ENCODE measurements at places on chromosomes 11 and 22.
A peak's percentile ranks its signal among the peaks of the same experiment; 100 is the strongest.

DNA sequence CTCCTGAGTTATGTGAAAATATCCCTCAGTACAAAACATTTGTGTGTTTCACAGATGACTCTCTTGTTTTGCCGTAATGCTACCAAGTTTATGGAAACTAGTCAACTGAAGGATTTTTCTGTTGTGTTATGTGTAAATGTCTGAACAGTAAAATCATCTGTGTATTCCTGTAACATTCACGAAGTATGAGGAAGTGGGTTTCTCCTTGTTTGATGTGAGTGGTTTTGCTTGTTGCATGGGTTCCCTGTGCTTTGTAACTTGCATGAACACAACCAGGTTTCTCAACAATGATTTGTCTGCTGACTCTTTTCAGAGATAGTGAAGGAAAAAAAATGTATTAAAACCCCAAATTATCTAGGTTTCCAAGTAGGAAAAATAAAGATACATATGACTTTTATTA is 138.1 kb downstream of the PGR start:
- DNase-seq, result no peak

- DNase-seq, result no peak
Measured at GRCh38 chr11:127950162-127950561, 637.2 kb downstream of the ETS1 start.

DNA sequence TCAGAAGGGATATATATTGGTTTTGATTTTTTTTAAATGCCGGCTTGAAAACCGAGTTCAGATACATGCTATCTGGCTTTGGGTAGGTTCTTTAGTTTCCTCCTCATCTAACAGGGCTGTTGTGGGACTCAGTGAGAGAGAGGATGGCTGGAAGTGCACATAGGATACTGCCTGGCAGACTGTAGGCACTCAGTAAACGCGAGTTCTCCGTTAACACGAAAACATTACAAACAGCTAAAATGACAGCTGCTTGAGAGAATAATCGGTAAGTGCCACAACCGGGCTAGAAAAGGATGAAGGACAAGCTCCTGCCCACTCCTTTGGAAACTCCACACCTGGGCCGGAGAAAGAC is 369 bp downstream of the XRRA1 start:
- DNase-seq, result no peak

- DNase-seq, result no peak
Measured at GRCh38 chr22:36540867-36541642, 12.1 kb upstream of the EIF3D start.

GRCh38 chr11:102289592-102289991 is 27.7 kb upstream of the BIRC3 start:
- DNase-seq, result no peak

- DNase-seq, result no peak
Measured at GRCh38 chr22:40806711-40807110, 12.4 kb downstream of the SLC25A17 start.

GRCh38 chr11:8676458-8676857 is 6.0 kb downstream of the TRIM66 start:
- DNase-seq, result no peak

DNA sequence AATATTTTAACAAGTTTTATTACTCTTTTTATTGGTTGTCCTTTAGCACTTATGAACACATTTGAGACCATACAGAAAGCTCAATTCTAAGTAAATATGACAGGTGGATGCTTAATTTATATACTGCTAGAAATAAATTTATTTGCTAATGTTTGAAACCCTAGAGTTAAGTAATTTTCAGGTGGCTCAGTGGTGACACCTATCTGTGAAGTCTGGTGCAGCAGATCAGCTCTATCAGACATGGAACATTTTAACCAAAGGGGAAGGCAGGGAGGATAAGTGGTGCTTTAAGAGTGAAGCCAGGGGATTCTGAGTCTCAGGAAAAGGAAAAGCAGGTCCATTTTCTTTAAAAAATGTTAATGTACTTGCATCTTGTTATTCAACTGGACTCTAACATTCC is 175.8 kb downstream of the DSCAML1 start:
- DNase-seq, result no peak

DNA sequence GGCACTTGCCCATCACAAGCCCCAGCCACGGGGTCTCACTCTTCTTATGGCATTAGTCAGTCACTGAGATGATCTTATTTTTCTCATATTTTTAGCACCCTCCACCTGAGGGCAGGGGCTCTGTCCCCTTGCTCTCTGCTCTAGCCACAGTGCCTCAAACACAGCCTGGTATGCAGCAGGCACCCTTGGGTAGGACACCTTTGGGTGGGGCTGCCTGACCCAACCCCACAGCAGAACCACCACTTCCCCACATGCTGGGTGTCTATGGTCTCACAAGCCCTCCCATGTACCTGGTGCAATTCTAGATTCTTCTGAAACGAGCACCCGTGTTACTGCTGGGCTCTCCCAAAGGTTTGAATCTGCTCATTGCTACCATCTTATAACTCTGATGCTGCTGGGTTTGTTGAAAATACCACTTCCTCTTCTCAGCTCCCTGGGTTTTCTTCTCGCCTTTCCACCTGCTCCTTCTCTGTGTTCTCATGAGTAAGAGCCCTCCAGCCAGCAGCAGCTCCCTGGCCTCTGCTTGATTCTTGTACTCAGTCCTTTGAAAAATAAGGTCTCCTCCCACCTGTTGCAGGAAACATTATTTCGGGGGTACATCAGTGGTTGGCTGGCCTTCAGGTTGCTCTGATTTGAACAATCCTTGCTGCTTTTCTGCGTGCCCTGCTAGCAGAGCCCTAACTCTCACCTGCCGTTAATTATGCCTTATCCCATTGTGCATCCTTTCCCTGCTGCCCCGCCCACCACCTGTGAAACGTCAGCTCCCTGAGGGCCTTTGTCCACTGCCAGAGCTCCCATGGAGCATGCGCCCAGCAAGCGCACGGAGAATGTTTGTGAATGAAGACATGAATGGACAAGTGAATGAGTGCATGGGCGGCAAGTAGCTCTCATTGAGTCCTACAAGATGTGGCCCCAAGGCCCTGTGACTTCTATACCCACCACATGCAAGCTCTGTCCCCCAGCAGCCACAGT is 1181.6 kb downstream of the TBC1D22A start:
- no peak for DNase-seq

GRCh38 chr11:70910835-70911234 is 341.5 kb downstream of the SHANK2 start:
- DNase-seq, result no peak

DNA sequence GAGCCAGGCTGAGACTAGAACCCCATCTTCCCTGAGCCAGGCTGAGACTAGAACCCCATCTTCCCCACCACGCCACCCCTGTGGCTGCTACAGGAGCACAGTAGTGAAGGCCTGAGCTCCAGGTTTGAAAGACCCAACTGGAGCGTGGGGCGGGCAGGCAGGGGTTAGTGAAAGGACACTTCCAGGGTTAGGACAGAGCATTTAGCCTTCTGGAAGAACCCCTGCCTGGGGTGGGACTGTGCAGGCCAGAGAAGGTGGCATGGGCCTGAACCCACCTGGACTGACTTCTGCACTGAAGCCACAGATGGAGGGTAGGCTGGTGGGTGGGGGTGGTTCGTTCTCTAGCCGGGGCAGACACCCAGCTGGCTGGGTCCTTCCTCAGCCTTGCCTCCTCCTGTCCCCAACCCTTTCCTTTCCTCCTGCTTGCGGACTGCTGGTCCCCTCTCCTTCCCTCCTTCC is 24.1 kb downstream of the SUN2 start:
- DNase-seq, result no peak

GRCh38 chr22:42786606-42787356 is 66.1 kb upstream of the A4GALT start:
- no peak for DNase-seq

DNA sequence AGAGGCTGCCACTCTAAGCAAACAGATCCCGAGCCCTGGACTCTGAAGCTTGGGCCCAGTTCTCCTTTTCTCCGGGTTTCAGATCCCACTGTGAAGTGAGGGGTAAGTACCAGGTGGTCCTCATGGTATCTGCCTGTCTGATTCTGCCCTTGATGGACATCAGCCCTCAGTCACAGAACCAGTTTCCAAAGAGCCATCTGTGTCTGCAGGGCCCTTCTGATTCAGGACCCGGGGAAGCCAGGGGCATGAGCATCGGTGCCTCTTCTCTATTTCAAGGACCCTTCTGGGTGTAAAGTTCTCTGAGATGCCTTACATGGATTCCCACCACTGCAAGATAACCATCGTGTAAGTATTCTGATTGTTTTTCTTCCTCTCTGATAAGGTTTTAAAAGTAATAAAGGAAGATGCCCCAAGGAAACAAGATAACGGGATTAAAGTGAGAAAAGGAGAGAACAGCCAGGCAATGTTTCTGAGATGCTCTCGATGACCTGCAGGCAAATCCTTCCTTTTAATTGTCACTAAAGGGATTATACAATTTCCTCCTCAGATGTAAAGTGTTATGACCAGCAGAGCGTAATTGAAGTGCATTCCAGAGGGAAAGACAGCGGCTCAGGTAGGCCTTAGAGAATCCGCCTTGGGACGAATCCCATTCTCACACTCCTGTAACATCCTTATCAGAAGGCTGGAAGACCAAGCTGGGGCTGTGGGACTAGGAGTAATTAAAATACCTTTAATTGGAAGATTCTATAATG is 924.3 kb downstream of the TBC1D22A start:
- DNase-seq, result no peak

- no peak for DNase-seq
Measured at GRCh38 chr11:108565653-108566052, 27.9 kb downstream of the EXPH5 start.

DNA sequence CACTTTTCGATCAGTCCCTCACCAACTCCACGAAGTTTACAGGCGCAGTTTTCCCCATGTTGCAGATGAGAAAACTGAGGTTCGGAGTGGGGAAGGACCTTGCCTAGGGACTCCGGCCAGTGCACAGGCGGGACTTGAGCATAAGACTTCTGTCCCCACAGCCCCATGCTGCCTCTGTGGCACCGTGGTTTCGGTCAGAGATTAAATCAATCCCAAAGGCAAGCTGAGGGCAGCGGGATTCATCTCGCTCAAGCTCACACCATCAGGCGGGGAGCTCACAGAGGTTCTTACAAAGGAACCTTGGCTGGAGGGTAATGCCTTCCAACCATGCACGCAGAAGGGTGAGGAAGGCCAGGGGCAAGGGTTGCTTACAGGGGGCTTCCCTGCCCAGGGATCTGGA is 115.5 kb downstream of the PHF21B start:
- DNase-seq, result no peak

DNA sequence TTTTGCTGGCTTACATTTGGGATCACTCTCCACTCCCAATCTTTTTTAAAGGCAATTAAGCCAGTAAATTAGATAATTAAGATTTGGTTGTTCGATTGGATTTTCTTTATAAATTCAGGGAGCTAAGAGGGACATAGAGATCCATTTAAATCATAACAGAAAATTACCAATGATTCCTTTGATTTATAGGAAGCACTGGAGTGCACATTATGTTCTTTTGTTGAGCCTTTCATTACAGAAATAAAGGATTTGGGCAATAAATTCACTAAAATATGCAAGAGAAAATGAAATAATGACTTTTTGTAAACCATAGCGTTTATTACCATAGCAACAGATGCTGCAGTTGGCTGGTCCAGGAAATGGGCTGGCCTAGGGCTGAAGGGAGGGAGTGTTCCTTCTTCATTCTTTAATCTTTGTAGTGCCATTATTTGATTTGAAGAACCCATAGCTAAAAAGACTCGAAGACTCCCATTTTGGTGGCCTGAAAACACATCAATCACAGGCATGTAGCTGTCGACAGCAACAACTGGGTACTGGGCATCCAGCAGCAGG is 73.0 kb downstream of the C2CD3 start:
- no peak for DNase-seq

DNA sequence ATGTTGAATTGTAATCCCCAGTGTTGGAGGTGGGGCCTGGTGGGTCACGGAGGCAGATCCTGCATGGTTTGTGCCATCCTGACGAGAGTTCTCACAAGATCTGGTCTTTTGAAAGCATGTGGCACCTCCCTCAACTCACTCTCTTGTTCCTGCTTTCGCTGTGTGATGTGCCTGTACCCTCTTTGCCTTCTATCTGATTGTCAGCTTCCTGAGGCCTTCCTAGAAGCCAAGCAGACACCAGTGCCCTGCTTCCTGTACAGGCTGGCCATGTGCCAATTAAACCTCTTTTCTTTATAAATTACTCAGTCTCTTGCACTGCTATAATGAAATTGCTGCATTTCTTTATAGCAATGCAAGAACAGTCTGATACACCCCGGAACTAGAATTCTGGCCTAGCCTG is 13.1 kb downstream of the PTPN5 start:
- no peak for DNase-seq

DNA sequence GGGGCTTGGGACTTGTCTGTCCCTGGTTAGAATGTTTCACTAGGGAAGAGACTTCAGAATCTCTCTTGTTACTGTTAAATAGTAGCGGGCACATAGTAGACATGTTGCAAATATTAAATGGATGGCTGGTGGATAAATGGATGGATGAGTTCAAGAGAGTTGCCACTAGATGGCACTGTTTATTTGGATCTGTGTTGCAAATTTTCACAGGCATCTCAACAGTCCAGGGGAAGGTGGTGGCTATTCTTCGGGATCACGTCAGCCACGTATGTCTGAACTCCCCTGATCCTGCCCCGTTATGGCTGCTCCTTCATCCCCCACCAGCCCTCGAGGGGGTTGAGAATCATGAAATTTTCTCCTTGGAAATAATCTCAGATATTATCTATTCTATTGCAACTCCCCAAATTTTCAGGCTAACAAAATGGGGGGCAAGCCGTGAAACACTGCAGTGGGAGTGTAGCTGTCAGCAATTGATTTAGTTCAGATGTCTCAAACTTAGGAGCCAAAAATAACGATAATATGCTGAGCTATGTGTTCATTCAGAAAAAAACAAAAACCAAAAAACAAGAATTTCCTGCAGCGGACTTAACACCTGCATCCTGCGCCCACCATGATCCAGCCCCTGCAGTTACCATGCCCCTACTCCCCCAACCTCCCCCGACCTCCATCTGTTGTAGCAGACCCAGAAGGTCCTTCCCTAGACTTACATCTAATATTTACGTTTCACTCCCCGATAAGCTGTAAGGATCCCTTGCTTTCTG is 29.1 kb upstream of the BIRC3 start:
- peak; percentile 54 for DNase-seq

GRCh38 chr11:46969379-46969778 is 32.8 kb downstream of the CSTPP1 start:
- no peak for DNase-seq

DNA sequence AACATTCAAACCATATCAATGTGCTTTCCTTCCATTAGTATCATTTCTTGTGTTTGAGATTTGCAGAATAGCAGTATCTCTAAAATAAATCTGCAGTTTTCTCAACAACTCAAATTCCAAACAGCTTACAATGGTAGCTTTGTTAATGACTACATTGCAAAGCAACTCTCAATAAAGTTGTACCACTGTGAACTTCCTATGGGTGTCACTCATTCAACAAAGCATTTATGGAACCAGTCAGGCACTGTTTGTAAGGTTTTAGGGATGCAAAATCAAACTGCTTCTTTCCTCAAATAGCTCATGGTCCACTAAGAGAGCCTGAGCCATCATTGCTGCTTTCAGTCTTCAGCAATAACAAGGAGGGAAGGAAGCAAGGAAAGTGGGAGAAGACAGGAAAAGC is 91.0 kb downstream of the CCDC83 start:
- DNase-seq, result no peak

- DNase-seq, result no peak
Measured at GRCh38 chr22:37032134-37032534, 12.6 kb downstream of the MPST start.

Measured in fibroblast of skin of left quadriceps (primary cell).